M059J (cell line): ENCODE measurements at places on chromosomes 4 and X. TPM values are rescaled to one million over a fixed set of nuclear protein-coding genes. Genes with fewer than 3 reads are reported as not detected.

The FAM9B gene
- total RNA-seq: not detected in 2 replicates

GRCh38 chrX:17744896-17745523 lies 7.7 kb downstream of the SCML1 start:
- no peak for DNase-seq

DNA sequence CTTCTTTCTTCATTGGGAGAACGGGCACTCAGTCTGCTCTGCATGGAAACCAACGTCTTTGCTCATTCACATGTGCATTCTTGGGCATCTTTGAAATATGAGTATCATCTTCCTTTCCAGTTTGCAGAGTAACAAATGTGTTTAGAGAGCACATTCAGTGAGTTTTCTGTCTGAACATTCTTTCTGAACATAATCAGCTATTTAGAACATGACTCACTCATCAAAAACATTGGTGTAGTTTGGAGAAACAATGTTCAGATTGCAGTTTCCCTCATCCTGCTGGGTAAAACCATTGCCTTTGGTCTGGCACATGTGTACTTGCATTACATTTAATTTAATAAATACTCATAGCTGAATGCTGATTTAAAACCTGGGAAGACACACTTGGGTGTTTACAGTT lies 81.5 kb upstream of the F9 start:
- peak; percentile 2 for DNase-seq

The USP17L27 gene
- not detected in 2 replicates for total RNA-seq

GRCh38 chr4:89625599-89626293 lies 211.2 kb downstream of the SNCA start:
- no peak for DNase-seq

DNA sequence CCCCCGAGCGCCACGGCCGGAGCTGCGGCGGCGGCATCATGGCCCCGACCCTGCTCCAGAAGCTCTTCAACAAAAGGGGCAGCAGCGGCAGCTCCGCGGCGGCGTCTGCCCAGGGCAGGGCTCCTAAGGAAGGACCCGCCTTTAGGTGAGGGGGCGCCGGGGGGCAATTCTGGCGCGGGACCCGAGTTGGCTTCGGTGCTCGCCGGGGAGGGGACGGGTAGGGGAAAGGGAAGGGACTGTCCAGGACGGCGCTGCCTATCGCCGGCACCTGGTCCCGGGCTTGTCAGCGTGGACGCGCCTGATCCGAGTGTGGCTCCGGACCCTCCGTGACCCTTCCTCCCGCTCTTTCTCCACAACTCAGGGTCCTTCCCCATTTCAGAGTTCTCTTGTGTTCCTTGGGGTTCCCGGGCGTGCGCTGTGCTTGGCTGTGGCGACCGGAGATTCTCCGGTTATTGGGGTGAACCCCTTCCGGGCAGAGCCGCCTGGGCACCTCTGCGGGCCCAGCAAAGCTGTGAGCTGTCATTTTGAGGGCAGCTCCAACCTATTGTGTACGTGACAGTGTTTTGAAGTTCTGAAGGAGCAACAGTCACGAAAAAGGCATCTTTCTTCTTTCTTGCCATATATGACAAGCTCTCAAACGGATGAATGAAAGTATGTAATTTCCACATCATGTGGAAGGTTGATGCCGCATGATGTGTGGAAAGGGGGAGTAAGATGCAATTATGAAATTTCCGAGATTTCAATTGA lies 522 bp downstream of the FNIP2 start:
- DNase-seq: peak; percentile 51

The DMRTC1 gene
- not detected in 2 replicates for total RNA-seq

GRCh38 chr4:165415910-165416309 lies 37.1 kb downstream of the CPE start:
- DNase-seq: no peak

DNA sequence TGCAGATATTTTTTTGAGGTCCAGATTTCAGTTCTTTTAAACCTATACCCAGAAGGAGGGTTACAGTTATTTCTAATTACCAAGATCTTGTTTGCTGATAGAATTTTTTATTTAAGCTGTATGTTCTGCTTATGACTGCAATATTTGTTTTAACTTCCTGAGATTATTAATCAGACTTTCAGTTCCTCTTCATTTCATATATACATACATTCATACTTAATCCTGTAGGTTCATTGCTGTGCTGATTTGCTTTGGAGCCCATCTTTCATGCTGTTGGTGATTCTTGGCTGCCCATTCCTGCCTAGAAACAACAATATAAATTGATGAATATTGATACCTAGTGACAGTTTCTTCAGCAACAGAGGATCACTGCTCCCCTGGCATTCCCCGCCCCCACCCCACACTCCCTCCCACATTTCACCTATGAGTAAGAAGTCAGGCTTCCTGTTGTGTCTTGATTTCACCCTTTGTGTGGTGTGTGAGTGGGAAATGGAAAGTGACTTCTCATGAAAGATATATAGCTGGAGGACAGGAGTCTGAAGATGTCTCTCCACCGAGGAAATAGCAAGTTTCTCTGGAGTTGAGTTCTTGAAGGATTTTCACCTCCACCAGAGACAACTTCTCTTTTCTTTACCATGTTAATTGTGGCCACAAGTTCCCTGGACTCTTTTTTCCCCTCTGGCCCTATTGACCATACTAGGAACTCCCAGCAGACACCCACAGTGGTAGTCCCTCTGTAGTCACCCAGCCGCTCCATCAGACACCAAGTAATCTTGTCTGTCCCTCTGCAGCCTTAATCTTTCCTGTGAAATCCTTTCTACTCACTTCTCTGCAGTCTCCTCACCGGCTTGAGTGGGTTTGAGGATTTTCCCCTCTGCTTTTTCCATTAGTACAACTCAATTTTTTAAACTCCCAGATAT lies 118.4 kb downstream of the ASB9 start:
- peak; percentile 57 for DNase-seq

DNA sequence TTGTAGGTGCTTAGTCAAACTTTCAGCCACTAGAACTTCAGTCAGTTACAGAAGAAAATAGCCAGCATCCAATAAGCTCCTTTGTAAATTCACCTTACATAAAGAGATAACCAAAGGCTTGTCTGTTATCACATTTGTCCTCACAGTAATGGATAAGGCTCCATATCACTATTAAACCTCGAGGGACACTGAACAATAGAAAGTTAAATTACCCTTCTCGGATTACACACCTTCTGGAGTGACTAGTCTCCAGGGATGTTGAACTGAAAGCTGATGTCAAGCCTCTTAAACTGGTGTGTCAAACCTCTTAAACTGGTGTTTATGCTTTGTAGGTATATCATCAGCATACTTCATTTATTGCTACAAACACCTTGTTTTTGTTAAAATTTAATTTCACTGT lies 639.0 kb downstream of the CENPC start:
- DNase-seq: peak; percentile 15

The IDH3G gene
- total RNA-seq: 131 and 165 TPM in 2 replicates

DNA sequence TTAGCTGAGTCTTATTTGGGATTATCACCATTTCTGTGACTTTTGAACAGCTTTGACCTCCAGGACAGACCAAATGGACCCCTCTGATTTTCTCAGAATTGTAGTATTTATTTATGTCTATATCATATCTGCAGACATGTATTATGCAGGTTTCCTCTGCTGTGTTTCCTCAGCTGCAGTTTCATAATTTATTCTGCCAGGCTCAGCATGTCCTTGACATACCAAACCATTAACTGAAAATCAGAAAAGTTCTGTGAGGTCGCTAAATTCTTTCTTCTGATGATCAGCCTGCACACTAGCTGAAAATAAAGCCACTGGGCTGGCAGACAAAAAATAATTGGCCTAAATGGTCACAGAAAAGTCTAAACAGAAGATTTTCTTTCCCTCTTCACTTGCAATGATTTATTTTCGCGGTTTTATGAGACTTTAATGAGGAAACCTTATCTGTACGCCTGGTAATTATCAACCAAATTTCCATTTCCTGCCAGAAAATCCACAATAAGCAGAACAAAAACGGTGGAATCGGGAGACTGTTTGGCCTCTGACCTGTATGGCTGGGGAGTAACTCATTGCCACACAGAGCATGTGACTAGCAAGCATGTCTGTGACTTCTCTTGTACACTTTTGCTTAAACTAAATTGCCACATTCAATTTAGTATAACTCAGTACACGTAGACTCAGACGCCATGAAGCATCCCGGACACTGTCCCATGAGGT lies 150.9 kb downstream of the ENPP6 start:
- peak; percentile 2 for DNase-seq

DNA sequence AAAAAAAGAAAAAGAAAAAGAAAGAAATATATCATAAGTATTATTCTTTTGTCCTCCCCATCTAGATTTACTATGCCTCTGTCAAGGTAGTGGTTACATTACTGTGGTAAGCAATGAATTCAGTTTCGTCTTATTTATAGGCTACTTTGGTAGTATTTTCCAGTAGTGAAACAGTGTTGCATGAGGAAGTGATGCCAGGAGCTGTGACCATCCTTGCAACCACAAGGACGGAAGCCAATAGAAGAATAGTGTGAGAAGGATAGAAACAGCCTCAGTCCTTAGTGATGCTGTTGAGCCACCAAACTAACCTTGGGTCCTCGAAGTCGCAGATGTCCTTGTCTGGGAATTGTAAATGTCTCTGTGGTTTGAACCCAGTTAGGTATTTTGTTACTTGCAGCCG lies 328.5 kb downstream of the PPP3CA start:
- no peak for DNase-seq

GRCh38 chr4:156949373-156949814 lies 22.2 kb downstream of the PDGFC start:
- DNase-seq: peak; percentile 88

- DNase-seq: no peak
These were observed 31.1 kb downstream of the EGF start for GRCh38 chr4:109943745-109944144.

GRCh38 chr4:7569810-7570783 lies 135.4 kb upstream of the PSAPL1 start:
- DNase-seq: no peak

- DNase-seq: no peak
These were observed 79.5 kb upstream of the SLC4A4 start for GRCh38 chr4:71259280-71259679.

GRCh38 chrX:113522814-113523213 lies 682.2 kb upstream of the AMOT start:
- DNase-seq: no peak

The STK32B gene
- 4.4 and 7.6 TPM in 2 replicates for total RNA-seq

- no peak for DNase-seq
These were observed 41.7 kb downstream of the LIN54 start for GRCh38 chr4:82968972-82969371.

GRCh38 chrX:1534301-1535168 lies 2.5 kb downstream of the P2RY8 start:
- DNase-seq: no peak

The MAGEC3 gene
- total RNA-seq: 0.57 and 0.76 TPM in 2 replicates

GRCh38 chrX:10120828-10121227 lies 35.9 kb upstream of the CLCN4 start:
- no peak for DNase-seq

The ZC4H2 gene
- total RNA-seq: 9.1 and 10.0 TPM in 2 replicates

DNA sequence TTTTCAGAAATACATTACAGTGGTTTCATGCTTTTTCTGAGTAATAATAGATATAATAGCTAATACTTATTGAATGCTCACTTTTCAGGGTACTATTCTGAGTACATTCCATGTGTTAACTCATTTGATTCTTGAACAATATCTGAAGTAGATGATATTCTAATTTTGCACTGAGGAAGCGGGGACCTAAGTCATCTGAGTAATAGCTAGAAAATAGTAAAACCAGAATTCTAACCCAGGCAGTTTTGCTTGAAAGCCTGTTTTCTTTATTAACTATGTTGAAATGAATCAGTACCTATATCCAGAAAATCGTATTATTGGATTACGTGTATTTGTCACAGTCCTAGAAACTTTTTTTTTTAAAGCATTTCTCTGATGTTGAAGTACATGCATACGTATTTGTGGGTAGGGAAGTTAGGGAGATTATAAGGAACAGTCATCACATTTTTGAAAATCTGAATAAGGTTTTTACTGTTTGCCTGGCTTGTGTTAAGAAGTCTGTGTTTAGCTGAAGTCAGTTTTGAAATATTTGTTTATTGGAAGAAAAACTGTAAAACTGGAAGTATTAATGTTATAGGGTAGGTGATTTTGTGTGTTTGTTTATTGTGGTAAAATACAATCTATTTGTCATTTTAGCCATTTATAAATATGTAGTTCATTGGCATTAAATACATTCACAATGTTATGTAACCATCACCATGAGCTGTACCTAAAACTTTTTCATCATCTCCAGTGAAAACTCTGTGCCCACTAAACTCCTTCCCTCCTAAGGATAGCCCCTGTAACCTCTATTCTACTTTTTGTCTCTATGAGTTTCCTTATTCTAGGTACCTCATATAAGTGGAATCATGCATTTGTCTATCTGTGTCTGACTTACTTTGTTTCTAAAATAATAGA lies 55.3 kb downstream of the FIP1L1 start:
- no peak for DNase-seq

GRCh38 chr4:67933038-67933437 lies 30.3 kb downstream of the TMPRSS11A start:
- DNase-seq: no peak

DNA sequence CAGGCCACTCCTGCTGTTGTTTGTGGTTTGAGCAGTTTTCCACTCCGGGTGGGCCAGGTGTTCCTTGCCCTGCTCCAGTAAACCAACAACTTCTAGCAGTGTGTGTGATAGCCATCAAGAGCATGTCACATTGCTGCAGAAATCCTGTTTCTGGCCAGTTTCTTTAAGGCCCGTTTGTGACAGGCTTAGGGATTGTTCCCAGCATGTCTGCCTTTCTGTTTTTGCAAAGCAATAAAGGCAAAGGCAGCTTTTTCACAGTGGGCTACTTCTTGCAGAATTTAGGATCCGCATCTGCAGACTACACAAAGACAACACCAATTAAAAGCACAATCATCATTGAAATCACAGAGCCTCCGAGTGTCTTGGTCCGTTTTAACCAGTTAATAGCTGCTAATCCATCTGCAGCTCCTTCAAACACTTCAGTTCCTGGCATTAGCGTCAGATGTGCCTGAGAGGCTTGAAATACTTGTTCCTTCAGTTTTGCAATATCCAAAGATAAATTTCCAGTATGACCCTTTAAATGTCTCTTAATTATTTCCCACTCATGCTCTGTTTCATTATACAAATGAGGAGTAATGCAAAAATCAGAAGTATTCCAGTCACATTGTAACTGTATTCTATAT lies 65.1 kb downstream of the ADAM29 start:
- no peak for DNase-seq

- DNase-seq: no peak
These were observed 10.8 kb downstream of the NUDT6 start for GRCh38 chr4:122911588-122911987.

The SMPX gene
- total RNA-seq: 0.42 TPM in 1 of 2 replicates, not detected in the other

The COL25A1 gene
- not detected in 2 replicates for total RNA-seq

- no peak for DNase-seq
These were observed 49.8 kb downstream of the WDR19 start for GRCh38 chr4:39232100-39232499.

GRCh38 chrX:67731061-67731460 lies 187.2 kb downstream of the AR start:
- DNase-seq: no peak

DNA sequence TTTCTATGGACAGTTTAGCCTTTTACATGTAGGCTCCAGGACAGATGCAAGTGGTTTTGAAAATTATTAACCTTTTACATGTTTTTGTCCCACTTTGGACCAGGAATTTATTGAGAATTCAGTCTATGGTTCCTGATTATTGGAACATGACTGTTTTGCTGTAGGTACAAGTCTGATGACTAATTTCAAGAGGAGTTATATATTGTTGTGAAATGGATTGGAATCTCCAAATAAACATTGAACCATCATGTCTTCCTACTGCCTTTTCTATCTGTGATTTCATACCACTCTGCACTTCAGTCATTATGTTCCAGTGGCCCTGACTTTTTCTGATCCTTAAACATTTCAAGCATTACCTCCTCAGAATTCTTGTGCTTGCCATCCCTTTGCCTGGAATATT lies 35.9 kb downstream of the TBC1D19 start:
- peak; percentile 4 for DNase-seq

- DNase-seq: no peak
These were observed 333.1 kb upstream of the FAM241A start for GRCh38 chr4:111812114-111812513.
